ENCODE measurements at places on chromosomes 12 and 14. TPM values are rescaled to one million over a fixed set of nuclear protein-coding genes. Genes with fewer than 3 reads are reported as not detected.
A peak's percentile ranks its signal among the peaks of the same experiment; 100 is the strongest.

DNA sequence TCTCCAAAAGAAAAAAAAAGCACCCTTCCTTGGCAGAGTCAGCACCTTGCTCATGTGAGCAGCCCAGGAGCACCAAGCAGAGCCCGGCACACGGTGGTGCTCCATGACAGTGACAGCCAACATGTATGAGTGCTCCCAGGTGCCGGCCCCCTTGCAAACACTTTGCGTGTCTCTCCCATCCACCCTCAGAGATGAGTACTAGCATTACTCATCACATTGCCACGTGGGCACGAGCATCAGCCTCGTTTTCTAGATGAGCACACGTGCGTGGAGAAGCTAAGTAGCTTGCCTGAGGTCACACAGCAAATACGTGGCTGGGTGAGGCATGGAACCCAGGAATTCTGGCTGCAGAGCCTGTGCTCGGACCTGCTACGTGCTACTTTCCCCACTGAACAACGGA, 177.9 kb upstream of the PRMT8 start:
- DNase-seq, result peak; percentile 78

The ZDHHC22 gene
- total RNA-seq, result 0.02 TPM

DNA sequence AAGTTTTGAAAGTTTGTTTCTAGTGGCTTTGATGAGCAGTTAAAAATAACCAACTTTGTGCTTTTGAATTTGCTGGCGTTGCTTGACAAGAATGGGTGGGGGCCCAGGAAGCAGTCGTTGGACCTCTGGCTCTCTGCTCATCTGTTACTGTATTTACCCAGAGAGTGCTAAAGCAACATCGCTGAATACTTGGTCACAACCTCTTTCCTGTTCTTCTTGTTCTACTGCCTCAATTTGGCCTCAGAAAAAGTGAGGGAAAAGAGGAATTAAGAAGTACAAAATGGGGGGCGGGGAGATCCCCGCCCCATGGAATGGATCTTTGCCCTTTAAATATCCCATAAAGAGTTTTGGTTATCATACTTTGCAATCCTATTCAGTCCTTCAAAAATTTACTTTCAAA, 221.5 kb upstream of the G2E3 start:
- no peak for DNase-seq

DNA sequence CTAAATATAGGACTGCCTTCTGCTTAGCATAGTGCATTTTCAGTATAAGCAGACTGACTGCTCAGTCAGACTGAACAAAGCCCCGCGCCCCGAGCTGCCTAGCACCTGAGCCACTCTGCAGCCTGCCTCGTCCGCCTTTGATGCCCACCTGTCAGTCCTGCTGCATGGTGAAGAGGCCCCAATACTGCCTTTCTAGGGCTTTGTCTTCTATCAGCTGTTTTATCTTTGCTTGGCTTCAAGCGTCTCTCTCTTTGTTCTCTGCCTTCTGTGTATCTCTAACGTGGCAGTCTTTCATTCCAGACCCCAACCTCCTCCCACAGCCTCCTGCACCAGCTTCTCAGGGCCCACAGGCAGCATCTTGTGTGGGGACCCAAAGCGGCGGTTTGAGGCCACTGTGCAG, 1001.0 kb downstream of the VRK1 start:
- DNase-seq, result no peak

The CCDC184 gene
- total RNA-seq, result not detected

The ITGB7 gene
- total RNA-seq, result not detected

DNA sequence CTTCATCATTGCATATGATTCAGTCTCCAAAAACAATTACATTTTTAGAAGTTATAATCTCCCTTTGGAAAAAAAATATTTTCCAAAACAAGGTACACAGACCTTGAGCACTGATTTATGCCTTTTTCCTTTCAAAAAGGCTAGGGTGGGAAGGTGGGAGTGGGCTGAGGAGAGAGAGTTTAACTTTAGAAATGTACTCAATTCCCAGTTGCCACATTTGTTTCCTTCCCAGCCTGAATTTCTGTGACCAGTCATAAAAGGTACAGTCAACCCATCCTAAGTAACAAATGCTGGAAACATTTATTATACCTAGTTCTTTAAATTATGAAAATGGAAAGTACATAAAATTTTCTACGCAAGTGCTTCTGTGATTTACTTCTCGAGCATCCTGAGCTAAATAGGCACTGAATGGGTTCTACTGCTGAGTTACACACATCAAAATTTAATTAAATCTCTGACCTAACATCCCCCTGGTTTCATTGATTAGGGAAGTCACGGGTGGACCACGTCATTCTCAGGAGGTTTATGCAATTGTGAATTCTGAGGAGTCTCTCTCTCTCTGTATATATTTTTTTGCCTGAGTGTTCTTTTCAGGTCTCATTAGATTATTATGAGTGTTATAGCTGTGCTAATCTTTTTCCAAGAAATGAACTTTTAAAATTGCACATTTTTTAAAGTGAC, 371.8 kb downstream of the BTG1 start:
- no peak for DNase-seq

The NXPH4 gene
- total RNA-seq, result 3.1 TPM

The LUM gene
- total RNA-seq, result 293 TPM

DNA sequence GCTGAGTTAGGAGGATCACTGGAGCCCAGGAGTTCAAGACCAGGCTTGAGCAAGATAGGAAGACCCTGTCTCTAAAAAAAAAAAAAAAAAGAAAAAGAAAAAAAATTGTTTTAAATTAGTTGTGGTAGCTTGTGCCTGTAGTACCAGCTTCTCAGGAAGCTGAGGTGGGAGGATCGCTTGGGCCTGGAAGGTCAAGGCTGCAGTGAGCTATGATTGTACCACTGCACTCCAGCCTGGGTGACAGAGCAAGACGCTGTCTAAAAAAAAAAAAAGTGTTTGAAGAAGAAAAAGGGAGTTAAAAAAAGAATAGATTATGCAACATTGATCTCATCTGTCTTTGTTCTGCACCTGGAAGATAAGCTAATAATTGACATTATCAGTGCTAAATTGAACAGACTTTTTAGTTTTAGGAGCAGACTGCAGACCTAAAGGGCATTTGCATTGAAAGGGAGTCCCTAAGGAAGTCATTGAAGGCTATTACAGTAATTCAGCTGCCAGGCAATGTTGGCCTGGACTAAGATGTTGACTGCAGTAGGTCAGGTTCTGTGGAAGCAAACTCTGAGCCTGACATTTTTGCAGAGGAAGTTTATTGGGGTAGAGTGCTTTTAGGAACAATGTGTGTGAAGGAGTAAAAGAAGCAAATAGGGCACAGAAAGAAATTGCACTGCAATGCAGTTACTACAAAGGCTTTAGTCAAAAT, 215.8 kb downstream of the PCNX1 start:
- no peak for DNase-seq

- DNase-seq, result no peak
Observed at GRCh38 chr12:57092876-57093414, 4.0 kb downstream of the NAB2 start.

The KLC1 gene
- 60.9 TPM for total RNA-seq

The ATG101 gene
- total RNA-seq, result 62.0 TPM

DNA sequence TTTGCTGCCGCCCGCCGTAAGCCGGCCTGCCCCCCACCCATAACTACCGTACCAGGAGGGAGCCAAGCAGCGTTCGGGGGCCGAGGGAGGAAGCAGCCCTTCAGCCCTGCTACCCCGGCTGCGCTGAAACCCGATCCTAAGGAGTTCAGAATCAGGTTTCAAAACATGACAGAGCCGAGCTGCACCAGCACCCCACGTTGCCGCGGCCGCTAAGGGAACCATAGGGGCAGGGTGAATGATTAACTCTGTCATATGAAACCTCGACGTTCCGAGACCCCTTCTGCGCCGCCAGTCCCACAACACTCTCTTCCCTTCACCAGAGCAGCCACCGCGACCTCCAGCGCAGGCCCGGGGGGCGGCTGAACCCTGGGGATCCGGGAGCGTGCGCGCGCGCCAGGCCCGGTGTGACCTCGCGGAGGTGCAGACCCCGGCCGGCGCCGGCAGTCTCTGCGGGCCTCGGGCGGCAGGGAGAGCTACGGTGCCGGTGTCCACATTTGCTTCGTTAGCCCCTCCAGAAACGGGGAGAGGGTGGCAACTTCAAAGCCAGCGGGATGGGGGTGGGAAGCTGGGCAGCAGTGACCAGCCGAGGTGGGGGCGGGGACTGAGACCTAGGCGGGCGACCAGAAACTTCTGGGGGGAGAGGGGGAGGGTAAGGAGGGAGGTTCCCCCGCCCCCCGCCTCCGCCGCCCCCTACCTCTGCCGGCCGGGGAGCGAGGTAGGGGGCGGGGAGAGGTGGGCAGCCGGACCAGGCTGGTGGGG, 1.6 kb downstream of the SIX4 start:
- DNase-seq, result peak; percentile 78

Data from M059J (cell line).